Activated CD4-positive, alpha-beta T cell treated with anti-CD3 and anti-CD28 coated beads, Interleukin-2, Interleukin-6, amounts not matched to agents 100 ng/mL and 50 ng/mL, durations not matched to agents 16 hours and 8 hours (primary cell): ENCODE measurements at places on chromosomes 4 and X.

DNA sequence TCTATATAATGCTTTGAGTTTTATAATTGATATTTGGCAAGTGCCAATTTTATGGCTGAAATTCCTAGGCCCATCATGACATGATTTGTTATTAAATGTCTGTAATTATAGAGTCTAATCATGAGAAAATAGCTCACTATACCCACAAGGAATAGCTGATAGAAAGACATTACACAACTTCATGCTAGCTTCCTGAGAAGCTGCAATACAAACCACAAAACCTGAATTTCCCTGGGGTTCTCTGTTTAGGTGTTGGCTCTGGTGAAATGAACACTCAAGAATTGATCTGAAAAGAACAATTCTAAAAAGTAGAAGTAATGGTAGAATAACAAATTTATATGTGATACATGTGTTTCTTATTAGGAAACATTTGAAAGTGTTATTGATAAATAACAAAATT lies 169.6 kb downstream of the GASK1B start:
- no peak for DNase-seq

DNA sequence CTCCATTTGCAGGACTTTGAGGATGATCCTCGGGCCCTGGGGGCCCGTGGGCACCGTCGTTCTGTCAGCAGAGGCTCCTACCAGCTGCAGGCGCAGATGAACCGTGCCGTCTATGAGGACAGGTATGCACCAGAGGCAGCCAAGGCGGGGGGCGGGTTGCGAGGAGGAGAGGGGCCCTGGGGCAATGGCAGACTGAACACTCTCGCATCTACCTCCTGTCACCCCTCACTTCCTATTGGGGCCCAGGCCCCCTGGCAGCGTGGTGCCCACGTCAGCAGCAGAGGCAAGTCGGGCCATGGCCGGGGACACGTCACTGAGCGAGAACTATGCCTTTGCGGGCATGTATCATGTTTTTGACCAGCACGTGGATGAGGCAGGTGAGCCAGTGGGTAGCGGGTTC lies 2.0 kb downstream of the WDR13 start:
- no peak for DNase-seq

- peak; percentile 18 for DNase-seq
These were observed 96.2 kb downstream of the TSPAN7 start for GRCh38 chrX:38657562-38657961.

- DNase-seq, result peak; percentile 49
These were observed 7.9 kb upstream of the CFP start for GRCh38 chrX:47637546-47638195.

GRCh38 chr4:176191974-176192373 lies 3.4 kb downstream of the SPATA4 start:
- no peak for DNase-seq

GRCh38 chr4:115187136-115187535 lies 73.7 kb upstream of the NDST4 start:
- DNase-seq, result no peak

DNA sequence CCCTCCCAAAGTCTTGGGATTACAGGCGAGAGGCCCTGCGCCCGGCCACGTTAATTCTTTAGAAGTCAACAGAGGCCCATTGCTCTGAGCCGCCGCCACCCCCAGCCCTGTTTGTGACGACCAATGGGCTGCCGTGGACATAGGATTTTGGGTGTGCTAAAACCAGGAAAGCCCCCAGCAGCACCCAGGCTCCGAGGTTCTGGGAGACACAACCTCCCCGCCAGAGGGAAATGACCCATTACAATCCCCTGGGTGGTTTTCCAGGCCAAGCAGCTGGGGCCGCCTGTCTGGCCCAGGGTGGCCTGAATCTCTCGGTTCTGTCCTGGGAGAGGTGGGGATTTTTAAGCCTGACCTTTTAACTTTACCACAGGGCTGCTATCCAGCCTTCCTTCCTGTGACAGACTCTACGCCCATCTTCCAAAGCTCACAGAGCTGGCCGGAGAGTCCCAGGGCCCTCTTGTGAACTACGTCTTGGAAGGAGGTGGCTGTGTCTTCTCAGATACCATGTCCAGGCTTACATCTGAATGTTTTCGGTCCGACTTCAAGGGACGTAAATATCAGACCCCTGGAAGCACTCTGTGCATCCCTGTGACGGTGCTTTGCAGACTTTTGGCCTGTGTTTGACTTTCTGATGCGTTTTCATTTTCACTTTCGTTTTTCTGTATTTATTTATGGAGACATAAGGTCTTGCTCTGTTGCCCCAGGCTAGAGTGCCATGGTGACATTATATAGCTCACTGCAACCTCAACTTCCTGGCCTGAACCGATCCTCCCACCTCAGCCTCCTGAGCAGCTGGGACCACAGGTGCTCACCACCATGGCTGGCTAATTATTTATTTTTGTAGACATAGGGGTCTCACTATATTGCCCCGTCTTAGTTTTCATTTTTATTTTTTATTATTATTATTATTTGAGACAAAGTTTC lies 36.0 kb downstream of the P2RY8 start:
- peak; percentile 43 for DNase-seq

DNA sequence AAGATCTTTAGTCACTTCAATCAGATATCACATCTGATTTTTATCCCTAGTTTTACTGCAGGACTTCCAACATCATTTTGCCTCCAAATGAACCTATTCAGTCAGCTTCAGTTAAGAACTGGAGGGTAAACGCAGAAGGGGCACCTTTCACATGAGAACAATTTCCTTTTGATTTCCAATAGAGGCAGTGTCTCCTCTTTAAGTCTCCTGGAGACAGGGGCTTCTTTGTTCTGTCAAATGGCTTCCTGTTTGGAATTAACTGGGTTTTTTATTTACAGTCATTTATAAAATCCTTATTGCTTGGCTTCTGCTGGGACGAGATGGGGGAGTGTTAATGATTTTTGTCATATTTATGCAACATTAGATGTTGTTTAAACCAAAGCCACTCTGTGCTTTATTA lies 164.0 kb downstream of the STK32B start:
- DNase-seq, result no peak

DNA sequence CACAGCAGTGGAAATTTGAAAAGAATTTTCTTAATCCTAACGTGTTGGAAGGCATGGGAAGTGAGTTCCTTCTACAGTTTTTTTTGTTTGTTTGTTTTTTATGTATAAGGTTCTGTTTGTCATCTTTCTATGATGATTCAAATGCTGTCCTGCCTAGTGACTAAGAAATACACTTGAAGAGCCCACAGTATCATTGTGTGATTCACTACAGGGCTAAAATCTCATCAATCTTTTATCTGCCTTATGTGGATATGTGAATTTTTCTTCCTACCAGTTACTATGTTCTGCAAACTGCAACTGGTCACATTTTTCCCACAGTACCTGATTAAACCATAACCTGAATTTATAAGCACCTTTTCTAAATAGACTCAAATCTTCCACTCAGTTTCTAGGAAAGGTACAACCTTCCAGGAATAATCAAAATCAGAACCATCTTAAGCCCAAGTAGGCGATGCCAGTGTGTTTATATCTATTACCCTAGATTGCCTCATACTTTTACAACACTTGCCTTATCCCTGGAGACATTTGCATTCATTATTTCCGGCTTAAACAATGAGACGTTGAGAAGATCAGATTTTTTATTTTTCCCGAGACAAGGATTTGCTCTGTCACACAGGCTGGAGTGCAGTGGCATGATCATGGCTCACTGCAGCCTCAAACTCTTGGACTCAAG lies 214.6 kb upstream of the GALNT7 start:
- DNase-seq, result no peak

DNA sequence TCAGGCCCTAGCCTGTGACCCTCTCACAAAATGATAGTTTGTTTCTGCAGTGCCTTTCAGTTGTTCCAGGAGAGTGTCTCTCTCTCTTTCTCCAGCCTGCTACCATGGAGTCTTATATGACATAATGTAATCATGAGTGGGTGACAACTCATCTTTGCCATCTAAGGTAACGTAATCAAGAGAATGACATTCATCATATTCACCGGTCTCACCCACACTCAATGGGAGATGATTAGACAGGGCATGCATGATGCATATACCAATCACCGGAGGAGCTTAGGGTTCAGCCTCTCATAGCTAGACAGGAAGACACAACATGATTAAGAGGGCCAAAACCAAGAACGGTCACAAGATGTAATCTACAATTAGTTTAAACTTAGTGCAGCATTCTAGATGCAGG lies 97.1 kb upstream of the FAM9B start:
- DNase-seq, result no peak

DNA sequence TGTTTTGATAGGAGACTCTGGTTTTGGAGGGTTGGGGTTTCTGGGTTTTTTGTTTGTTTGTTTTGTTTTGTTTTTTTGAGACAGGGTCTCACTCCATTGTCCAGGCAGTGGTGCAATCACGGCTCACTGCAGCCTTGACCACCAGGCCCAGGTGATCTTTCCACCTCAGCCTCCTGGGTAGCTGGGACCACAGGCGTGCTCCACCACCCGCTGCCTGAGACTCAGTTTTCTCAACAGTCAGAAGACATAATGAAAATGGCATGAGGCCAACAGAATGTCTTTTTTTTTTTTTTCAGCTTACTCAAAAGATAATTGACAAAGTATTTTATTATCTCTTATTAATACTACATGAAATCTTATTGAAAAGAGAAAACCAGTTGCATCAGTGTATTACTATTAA lies 32.4 kb downstream of the TNIP2 start:
- DNase-seq, result no peak

- no peak for DNase-seq
These were observed 121.1 kb upstream of the ATP6AP2 start for GRCh38 chrX:40459571-40460158.

GRCh38 chrX:7110821-7111276 lies 36.7 kb upstream of the STS start:
- peak; percentile 24 for DNase-seq
